SW 1271 (cell line): ENCODE measurements at places on chromosomes 2 and 18.

DNA sequence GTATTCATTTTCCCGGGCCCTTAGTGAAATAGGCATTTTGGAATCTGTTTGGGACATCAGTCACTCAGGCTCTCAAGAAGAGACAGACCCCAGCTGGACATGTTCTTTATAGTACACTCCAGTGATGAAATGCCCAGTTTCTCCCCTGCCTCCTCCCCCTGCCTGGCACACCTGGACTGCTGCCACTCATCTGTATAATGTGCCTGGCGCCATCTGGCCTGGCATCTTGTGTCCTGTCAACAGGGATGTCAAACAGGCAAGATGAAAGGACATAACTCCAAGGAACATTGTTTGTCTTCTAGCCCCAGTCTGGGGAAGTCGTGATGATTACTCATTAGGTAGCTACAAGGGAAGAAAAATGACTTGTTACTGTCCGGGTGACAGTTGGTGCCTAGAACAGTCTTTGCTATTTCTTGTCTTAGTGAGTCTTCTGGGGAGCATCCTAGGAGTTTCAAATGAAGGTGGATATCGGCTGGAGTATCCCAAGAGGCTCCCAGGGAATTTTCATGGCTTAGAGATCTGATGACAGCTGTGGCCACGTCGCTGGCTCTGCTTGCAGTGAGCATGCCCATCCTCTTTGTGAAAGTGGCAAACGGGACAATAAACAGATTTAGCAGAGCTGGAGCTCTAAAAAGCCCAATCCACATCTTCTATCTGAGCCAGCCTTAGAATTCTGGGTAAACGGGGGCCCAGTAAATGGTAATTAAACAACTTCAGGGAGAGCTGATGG lies 153.6 kb downstream of the ALK start:
- DNase-seq, result no peak

DNA sequence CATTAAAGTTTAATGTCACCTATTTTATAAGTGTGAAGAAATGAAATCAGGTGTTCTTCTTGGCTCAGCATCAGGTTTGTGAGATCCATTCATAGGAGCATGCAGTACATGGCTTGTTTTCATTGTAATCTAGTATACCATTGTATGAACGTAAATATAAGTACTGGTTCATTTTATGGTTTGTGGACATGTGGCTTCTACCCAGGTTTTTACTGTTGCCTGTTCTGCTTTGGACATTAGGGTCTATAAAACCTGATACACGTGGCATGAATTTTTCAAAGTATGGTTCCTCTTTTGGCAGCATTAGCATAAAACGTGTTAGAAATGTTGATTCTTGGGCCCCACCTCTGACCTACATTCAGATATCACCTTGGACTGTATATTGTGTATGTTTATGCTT lies 175.5 kb downstream of the PRPF40A start:
- DNase-seq, result no peak

GRCh38 chr18:34261865-34262780 lies 37.4 kb upstream of the NOL4 start:
- no peak for DNase-seq

DNA sequence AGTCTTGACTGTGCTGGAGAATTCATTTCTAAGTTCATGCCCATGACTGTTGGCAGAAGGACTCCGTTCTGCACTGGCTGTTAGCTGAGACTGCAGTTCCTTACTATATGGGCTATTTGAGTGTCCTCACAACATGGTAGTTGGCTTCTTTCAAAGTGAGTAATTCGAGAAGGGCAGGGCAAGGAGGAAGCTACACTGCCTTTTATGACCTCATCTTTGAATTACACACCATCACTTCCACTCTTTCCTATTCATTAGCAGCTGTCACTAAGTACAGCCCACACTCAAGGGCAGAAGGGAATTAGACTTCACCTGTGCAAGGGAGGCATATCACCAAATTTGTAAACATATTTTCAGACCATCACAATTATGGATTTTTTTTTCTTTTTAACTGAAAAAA lies 55.9 kb upstream of the EPAS1 start:
- DNase-seq, result no peak

DNA sequence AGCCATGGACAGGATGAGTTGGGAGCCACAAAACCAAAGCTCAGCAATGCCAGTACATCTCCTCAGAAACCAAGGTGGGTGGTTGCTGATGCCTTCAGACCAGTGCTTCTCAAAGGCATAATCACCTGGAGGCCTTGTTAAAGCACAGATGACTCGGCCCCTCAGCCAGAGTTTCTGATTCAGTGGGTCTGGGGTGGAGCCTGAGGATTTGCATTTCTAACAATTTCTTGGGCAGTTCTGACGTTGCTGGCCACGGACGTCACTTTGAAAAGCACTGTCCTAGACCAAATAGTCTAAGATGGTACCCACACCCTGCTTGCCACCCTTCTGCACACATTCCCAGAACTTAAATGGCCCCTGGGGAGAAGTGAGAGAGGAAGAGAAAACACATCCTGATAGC lies 24.1 kb upstream of the CDH2 start:
- DNase-seq, result no peak
